A549 treated with GW870086 at 1 μM for 4 hours (cell line): ENCODE measurements at places on chromosomes 16 and 17. TPM values are rescaled to one million over a fixed set of nuclear protein-coding genes. Genes with fewer than 3 reads are reported as not detected.

The CFAP119 gene
- total RNA-seq, result 5.6 to 9.2 TPM (median 7.7 TPM) in 5 replicates

The MNT gene
- 13.1 to 15.9 TPM (median 15.0 TPM) in 5 replicates for total RNA-seq

The RPL13 gene
- total RNA-seq, result 3,635 to 4,439 TPM (median 4,294 TPM) in 5 replicates

The AOC3 gene
- total RNA-seq, result 1.1 to 2.2 TPM (median 1.4 TPM) in 5 replicates

The C16orf96 gene
- total RNA-seq, result 0.03 TPM in 3 of 5 replicates, not detected in the others
